ENCODE measurements at places on chromosomes 3 and 15.

DNA sequence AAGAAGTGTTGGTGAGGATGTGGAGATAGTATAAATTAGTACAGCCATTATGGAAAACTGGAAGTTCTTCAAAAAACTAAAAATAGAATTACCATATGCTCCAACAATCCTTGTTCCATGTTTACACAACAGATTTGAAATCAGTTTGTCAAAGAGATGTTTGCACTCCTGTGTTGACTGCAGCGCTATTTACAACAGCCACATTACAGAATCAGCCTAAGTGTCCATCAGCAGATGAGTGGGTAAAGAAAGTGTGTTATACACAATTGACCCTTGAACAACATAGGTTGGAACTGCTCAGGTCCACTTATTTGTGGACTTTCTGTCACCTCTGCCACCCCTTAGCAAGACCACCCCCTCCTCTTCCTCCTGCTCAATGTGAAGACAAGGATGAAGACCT, 34.7 kb downstream of the LMLN start:
- DNase-seq, result no peak

DNA sequence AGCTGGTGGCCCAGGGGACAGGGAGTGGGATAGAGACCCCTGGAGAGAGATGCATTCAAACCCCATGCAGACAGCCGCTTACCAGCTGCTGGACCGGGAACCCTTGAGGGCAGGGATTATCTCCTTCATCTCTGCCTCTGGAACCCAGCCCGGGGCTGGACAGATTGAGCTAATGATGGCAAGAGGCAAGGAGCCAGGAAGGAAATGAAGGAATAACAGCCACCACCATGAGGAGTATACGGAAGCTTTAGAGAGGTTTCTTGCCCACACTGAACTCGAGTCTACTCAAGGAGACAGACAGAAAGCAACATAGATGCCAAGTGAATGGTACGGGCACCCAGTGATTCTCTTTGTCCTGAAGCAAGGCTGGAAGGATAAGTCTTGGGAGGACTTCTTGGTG, 23.2 kb downstream of the HAPLN3 start:
- DNase-seq, result no peak

- DNase-seq, result no peak
These were observed 25.5 kb downstream of the ST3GAL6 start for GRCh38 chr3:98788651-98789050.

DNA sequence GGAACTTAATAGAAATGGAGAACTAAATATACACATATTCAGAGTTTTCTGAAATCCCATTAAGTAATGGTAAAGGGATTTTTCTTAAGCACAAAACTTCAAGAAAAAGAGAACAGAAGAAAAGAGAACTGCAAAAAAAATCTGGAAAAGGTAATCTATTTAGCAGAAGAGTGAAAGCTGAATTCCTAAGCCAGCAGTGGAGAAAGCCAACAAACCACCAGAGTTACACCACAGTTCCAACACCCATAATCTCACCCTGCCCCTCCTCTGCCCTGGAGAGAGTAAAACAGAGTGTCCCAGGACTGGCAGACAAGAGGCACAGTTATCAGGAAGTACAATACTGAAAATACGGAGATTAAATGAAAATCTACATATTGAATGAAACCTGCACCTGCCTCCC, 29.4 kb downstream of the TP53BP1 start:
- DNase-seq, result no peak

GRCh38 chr15:62904041-62904910, 138.3 kb upstream of the TPM1 start:
- DNase-seq, result no peak

DNA sequence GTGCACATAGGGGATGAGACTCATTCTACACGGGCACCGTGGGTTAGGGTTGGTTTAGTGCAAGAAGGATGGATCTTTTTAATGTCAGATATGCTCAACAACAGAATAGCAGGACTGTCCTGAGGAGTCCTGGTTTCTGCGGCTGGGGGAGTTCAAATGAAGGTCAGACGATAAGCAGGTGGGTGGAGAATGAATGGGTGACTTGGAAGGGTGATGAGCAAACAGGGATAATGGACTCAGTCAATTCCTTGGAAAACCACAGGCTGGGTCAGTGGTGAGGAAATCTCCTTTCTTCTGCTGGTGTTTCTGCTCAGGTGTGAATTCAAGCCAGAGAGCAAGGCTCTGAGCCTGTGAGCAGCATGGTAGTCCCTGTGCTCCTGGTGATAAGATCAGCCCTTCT, 59.9 kb downstream of the MESD start:
- DNase-seq, result no peak
